ENCODE measurements at places on chromosomes 7 and 10.

DNA sequence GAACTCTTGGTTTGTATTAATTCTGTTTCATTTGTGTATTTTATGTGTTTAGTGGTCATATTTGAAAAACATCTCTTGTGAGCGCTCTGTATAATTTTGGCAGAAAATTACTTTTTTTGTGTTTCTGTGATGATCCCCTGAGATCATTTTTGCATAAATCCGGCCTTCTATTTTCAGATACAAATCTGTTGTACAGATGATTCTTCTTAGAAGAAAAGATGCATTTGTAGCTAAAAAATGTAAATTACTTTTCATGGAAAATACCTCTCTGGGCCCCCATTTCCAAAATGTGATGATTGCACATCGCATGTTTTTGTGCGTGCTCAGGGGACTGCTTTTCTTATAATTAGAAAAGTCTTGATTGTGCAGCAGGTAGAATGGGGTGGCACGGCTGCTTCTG is 395.4 kb downstream of the LRMDA start:
- no peak for DNase-seq

GRCh38 chr10:68154211-68154497 is 44.9 kb downstream of the MYPN start:
- DNase-seq = no peak

DNA sequence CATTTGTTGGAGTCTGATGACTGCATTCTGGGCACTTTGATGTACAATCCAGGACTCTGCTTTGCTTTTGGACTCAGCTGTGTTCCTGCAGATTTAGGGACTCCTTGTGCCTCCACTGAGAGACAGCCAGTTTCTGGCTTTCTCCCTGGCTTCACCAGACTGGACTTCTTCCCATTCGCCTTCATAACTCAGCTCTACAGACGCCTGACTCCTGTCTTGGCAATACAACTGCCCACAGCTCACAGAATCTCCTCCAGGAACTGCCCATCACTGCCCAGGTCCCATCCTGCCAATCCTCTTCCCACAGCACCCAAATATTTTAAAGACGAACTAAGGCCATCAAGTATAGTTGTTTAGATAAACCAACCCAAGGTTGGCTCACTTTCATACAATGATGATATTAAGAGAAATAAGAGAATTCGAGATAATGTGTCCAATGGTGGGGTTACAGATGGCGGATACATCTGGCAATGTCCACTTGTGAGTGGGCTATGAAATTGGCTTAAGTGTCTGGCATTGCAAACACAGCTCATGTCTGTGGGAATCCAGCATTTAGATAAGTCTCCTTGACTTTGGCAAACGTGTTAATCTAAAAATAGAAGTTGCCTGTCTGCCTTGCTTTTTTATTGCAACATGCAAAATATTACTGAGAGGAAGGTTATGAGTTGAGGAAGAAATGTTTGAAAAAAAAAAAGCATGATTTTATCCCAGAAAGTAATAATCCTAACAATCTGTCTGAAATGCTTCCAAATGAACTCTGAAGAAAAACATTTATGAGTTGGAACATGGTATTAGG is 95.1 kb downstream of the ITGA8 start:
- DNase-seq = no peak

DNA sequence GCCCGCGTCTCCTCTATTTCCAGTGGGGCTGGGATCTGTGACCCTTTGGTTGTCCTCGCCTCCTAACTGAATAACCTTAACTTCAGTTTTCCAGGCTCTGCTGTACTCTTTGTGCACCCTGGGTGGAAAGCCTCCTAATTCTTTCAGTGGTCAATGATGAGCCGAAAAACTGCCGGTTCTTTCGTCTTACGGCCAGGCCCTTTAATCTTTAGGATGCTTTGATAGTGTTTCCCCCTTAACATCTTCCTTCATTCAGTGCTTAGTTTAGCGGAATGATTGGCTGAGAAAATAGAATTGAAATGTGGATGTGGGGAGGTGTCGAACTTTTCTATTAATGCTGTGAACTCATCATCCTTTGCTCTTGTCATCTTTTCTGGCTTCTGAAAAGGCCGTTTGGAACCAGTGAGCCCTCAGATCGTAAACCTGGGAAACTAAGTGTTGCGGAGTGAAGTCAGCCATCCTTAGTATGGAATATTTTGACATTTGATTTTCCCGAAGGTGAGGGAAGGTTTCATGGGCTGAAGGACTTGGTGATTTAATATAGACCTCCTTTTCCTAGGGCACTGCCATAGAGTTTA is 847 bp downstream of the GARS1 start:
- DNase-seq = no peak

DNA sequence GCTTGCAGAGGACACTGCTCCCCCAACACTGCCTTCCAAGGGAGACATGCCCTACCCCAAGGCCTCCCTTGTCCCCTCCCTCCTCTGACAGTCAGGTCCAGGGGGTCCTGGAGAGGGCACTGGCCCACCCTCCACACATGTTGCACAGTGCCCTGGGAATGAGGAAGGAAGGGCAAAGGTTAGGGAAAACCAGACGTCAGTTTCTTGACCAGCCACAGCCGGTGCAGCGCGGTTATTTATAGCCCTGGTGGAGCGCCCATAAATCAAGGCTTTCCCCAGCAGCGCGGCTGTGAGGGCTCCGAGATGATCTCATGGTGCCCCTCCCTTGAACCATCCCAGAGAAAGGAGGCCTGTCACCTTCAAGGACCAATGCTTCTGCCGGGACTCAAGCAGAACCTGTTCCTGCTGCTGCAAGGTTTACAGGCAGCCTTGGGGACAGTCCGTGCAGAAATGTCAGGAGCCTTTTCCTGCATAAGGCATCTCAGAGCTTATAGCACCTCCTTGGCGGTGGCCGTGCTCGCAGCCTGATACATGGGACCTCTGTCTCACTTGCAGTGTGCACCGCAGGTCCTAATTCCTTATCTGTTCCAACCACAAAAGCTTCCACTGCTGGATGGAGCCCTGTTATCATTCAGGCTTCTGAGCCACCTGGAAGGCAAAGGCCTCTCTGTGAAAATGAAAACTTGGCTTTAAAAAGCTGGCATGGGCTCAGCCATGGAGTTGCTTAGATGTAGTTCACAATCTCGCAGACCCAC is 127.3 kb downstream of the LHPP start:
- DNase-seq = no peak

DNA sequence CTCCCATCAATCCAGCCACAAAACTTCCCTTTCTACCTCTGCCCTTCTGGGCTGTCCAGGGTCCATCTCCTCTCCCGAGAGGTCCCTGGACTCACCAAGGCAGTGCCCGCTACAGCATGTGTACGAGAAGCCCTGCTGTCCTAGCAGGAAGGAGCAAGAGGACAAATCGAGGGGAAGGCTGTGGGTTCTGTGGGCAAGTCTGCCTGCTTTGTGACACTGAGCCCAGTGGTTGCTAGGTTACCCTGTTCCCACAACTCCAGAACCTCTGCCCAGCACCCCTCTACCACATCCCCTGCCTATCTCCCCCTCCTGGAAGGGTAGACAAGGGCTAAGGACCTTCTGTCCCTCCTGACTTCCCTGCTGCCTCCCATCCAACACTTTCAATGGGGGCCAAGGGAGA is at the start of gene TBATA:
Gene TBATA (minus strand): TSS at position 188 of the 400 bp plus-strand sequence. CDS start 1,998 bp downstream, outside the sequence.
- no peak for DNase-seq

GRCh38 chr7:45890902-45891461 is 2.7 kb downstream of the IGFBP1 start:
- no peak for DNase-seq
